ENCODE measurements at places on chromosomes 1 and 21. TPM values are rescaled to one million over a fixed set of nuclear protein-coding genes. Genes with fewer than 3 reads are reported as not detected.
A peak's percentile ranks its signal among the peaks of the same experiment; 100 is the strongest.

GRCh38 chr1:187396226-187396625, 567.5 kb downstream of the PLA2G4A start:
- no peaks in the 10 kb centered on the region for H3K4me1 ChIP-seq
- no peaks in the 10 kb centered on the region for H3K36me3 ChIP-seq
- no peak for DNase-seq
- no peaks in the 10 kb centered on the region for H3K27me3 ChIP-seq

DNA sequence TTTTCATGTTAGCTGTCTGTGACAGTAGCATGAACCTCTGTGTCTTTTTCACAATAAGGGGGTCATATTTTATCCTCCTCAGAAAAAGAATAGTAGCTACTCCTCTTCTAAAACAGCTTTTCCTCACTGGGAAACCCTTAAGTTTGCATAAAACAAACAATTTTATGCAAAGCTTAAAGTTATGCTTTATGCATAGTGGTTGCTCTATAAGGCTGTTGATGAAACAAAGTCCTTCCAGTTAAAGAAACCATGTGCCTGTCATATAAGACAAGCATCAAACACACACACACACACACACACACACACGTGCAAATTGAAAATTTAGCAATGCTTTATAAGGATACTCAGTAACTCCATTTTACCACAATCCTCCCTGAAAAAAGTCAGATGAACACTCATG, 107.0 kb downstream of the CHD1L start:
- no peak for DNase-seq
- no peak overlapping the region for H3K27ac ChIP-seq
- no peaks in the 10 kb centered on the region for H3K27me3 ChIP-seq
- H3K4me3 ChIP-seq = no peak overlapping the region
- H3K36me3 ChIP-seq = no peaks in the 10 kb centered on the region

DNA sequence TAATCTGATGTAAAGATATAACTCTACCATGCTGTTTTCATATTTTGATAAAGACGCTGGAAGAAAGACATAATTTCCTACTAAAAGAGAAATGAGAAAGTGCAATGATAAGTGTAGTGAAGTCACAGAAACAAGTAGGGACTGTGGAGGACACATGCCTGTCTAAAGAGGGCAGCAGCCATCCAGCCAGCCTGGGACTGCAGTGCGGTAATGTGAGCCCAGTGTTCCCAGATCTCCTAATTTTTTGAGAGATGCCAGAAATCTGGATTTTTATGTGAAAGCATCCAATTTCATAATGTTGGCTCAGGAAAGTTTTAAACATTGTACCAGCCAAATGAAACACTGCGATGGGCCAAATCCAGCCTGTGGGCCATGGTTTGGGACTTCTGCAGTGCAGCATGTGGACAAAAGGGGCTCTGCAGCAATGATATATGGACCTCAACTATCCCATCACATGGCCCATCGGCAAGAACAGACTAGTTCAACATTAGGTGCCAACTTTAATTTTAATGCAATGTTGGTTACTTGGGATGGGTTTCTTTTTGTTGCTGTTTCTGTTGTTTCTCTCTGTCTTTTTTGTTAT, 329.5 kb downstream of the LTN1 start:
- no peak overlapping the region for H3K27ac ChIP-seq
- no peak for DNase-seq
- no peaks in the 10 kb centered on the region for H3K36me3 ChIP-seq
- no peak overlapping the region for H3K4me3 ChIP-seq
- no peaks in the 10 kb centered on the region for H3K4me1 ChIP-seq

DNA sequence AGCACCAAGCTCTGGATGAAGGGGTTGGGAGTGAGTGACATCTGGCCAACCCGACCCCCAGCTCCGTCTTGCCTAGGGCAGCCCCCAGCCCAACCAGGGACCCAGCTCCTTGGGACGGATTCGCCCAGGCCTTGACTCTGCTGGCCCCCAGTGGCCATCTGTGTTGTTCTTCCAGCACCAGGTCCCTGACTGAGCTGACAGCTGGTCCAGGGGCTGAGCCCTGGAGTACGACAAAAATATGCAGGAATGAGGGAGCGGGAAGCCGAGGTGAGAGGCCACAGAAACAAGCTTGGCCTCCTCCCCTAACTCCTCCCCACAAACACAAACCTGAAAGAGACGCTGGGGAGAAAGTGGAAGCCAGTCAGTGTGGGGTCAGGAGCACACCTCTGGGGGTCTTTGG, 55.0 kb upstream of the PAX7 start:
- H3K36me3 ChIP-seq = no peaks in the 10 kb centered on the region
- no peak overlapping the region for H3K4me3 ChIP-seq
- no peak for DNase-seq
- H3K4me1 ChIP-seq = no peaks in the 10 kb centered on the region

DNA sequence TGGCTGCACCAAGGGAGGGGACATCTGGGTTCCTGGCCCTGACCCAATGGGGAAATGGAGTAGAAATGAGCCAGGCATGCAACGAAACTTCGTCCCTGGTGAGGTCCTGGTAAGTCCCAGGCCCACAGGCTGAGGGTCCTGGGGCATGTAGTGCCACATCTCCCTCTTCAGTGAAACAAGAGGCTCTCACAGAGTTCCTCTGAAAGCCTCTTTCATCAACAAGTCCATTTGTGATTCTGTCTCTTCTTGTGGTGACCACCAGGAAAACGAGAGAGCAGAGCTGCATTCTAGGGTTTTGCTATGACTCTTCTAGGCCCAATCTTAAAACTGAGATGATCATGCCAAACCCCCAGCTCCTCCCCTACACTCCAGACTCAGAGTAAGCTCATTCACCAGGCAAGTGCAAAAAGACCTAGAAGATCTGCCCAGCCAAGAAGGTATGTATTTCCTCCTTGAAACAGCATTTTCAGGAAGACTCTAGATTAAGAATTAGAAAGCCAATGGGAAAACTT, 24.3 kb upstream of the RNF220 start:
- H3K27me3 ChIP-seq = no peaks in the 10 kb centered on the region
- no peak overlapping the region for H3K4me3 ChIP-seq
- no peaks in the 10 kb centered on the region for H3K4me1 ChIP-seq
- no peak for DNase-seq

DNA sequence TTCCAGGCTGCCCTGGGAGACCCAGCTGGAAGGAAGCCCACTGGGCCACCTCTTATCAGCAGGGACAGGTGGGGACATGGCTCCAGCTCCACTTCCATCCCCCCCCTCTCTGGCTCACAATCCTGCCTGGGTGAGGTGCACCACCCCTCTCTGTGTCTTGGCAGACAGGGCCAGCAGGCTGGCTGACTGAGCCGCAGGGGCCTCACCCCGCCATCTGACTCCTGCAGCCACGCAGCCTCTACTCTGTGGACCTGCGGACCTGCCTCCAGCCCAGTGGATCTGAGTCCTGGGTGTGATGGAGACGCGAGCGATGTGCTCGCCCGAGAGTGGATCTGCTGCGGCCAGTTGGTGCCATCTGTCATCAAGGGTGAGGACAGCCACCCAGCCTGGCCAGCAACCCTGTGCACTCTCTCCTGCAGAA, 30.1 kb downstream of the RCC2 start:
- H3K4me1 ChIP-seq = no peaks in the 10 kb centered on the region
- no peaks in the 10 kb centered on the region for H3K27me3 ChIP-seq
- H3K27ac ChIP-seq = no peak overlapping the region
- peaks cover 42% of the 10 kb centered on the region for H3K36me3 ChIP-seq
- H3K4me3 ChIP-seq = no peak overlapping the region

DNA sequence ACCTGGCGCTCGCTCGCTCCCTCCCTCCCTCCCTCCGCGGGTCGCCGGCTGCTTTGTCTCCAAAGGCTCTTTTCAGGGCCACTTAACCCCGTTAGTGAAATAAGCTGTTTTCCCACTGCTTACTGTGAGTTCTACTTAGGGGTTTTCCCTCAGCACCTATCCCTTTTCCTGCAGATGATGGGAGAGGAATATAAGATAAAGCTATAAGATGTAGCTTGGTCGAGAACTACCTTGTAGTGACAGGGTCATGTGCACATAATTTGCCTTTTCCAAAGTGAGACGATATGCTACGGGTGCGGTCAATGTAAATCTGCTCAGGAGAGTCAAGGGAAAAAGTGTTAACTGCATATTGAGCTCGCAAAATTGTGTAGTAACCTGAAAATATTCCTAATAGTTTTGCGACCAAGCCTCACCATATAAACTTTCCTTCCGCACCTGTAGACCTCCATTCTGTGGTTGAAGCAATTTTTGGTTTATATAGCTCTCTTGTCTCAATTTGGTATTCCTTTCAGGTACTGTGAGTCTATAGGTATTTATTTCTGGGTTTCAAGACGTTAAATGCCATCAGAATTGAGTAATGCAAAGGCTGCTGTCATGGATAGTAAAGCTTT, 55.8 kb upstream of the BOLA1 start:
- peak overlapping the region; percentile 90 for H3K27ac ChIP-seq
- DNase-seq = no peak
- peak overlapping the region; percentile 84 for H3K4me3 ChIP-seq
- H3K36me3 ChIP-seq = no peaks in the 10 kb centered on the region
- no peaks in the 10 kb centered on the region for H3K27me3 ChIP-seq

GRCh38 chr21:46163380-46163779, 8.0 kb upstream of the FTCD start:
- H3K27ac ChIP-seq = no peak overlapping the region
- DNase-seq = no peak
- no peak overlapping the region for H3K4me3 ChIP-seq
- H3K4me1 ChIP-seq = no peaks in the 10 kb centered on the region

DNA sequence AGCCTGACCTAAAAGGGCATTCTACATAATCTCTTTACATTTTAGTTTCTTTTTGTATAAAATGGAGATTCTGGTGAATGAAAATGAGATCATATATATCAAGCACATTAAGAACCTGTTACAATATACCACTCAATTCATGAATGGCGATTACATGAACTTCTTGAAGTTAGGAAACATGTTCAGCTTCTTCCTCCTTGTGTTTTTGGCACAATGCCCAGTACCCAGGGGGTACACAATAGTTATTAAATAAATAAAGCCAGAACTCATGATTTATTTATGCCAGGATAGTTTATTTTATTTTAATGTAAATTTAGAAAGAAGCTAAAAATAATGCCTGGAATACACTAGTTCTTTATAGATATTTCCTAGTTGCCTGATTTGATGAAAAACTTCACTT, 186.0 kb upstream of the PTGFR start:
- no peaks in the 10 kb centered on the region for H3K27me3 ChIP-seq
- no peaks in the 10 kb centered on the region for H3K4me1 ChIP-seq
- H3K27ac ChIP-seq = no peak overlapping the region
- no peak for DNase-seq
- no peak overlapping the region for H3K4me3 ChIP-seq
- no peaks in the 10 kb centered on the region for H3K36me3 ChIP-seq

DNA sequence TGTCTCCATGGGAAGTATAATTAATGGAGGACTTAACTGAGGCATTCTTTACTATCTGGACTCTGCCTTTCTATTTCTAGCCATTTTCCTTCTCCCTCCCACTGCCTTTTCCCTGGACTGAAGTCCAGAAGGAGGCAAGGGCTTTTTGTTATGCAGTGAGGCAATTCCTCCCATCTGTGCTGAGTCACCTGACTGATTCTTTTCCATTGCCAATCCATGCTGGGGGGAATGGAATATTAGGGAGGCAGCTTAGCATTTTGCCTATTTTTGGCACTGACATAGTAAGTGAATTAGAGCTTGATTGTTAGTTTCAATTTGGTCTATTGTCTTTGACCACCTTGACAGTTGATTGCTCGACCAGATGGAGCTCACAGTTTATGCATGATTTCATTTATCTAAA, 1000.6 kb upstream of the PRMT6 start:
- no peaks in the 10 kb centered on the region for H3K36me3 ChIP-seq
- H3K27ac ChIP-seq = no peak overlapping the region
- no peaks in the 10 kb centered on the region for H3K27me3 ChIP-seq
- no peaks in the 10 kb centered on the region for H3K4me1 ChIP-seq
- no peak overlapping the region for H3K4me3 ChIP-seq
- DNase-seq = no peak

GRCh38 chr1:97093741-97094140, 372.2 kb downstream of the PTBP2 start:
- DNase-seq = no peak
- H3K36me3 ChIP-seq = no peaks in the 10 kb centered on the region
- H3K4me3 ChIP-seq = no peak overlapping the region
- H3K27ac ChIP-seq = no peak overlapping the region
- no peaks in the 10 kb centered on the region for H3K4me1 ChIP-seq
- no peaks in the 10 kb centered on the region for H3K27me3 ChIP-seq

DNA sequence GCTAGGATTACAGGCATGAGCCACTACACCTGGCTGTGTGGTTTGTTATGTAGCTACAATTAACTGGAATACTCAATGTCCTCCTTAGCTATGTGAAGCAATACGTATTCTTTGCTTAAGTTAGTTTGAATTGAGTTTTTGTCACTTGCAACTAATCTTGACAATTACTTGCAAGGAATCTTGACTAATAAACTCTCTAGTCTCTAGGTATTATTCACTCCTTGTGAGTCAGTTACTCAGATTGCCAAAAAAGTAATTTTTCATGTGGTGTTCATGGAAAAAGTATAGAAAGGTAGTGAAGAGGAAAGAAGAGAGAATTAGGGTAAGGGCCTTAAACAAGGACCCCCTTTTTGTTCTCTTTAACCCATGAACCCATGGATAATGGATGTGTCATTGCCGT, 7.6 kb upstream of the SNX27 start:
- no peaks in the 10 kb centered on the region for H3K4me1 ChIP-seq
- no peaks in the 10 kb centered on the region for H3K36me3 ChIP-seq
- no peaks in the 10 kb centered on the region for H3K27me3 ChIP-seq
- DNase-seq = no peak

- no peak for DNase-seq
- no peak overlapping the region for H3K27ac ChIP-seq
- H3K4me1 ChIP-seq = peaks cover 9% of the 10 kb centered on the region
- no peaks in the 10 kb centered on the region for H3K36me3 ChIP-seq
- H3K4me3 ChIP-seq = no peak overlapping the region
- H3K27me3 ChIP-seq = no peaks in the 10 kb centered on the region
Observed at GRCh38 chr1:221913351-221913892, 171.5 kb upstream of the DUSP10 start.

- DNase-seq = no peak
- H3K27me3 ChIP-seq = no peaks in the 10 kb centered on the region
- H3K36me3 ChIP-seq = peaks cover 1% of the 10 kb centered on the region
- H3K4me1 ChIP-seq = no peaks in the 10 kb centered on the region
Observed at GRCh38 chr1:175009532-175009931, 9.8 kb downstream of the CACYBP start.

DNA sequence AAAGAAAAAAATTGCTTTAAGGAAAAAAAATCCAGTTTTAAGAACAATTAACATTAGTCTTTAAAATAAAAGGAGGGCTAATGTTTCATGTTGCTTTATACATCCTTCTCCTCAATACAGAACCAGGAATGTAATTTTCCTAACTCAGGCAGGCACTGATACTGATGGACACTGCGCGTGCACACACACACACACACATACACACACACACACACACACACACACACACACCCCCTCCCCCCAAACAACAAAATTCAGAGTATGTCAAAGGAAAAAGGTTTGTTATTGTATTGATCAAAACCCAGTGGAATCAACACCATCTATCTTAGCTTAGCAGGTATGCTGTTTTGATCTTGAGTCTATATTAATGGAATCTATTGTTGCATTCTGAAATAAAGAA, 31.6 kb downstream of the PTP4A2 start:
- H3K27ac ChIP-seq = no peak overlapping the region
- H3K27me3 ChIP-seq = no peaks in the 10 kb centered on the region
- DNase-seq = no peak
- peaks cover 20% of the 10 kb centered on the region for H3K4me1 ChIP-seq
- peaks cover 17% of the 10 kb centered on the region for H3K36me3 ChIP-seq

Gene CRYAA
- not detected for total RNA-seq

Gene SPRR5
- total RNA-seq = not detected

Gene C8B
- not detected for total RNA-seq

Gene VHLL
- not detected for total RNA-seq

Gene ZFYVE9
- total RNA-seq = 4.5 TPM

Gene NSUN4
- total RNA-seq = 31.8 TPM

Gene TAS1R1
- not detected for total RNA-seq

Gene IGFN1
- not detected for total RNA-seq

Gene SMCP
- not detected for total RNA-seq

Gene REN
- total RNA-seq = not detected

Gene WDR4
- total RNA-seq = 39.4 TPM

Gene OSBPL9
- 102 TPM for total RNA-seq

Gene LCA5L
- total RNA-seq = not detected

Measured in GM12878 (cell line).